ENCODE measurements at places on chromosomes 3 and 15.

DNA sequence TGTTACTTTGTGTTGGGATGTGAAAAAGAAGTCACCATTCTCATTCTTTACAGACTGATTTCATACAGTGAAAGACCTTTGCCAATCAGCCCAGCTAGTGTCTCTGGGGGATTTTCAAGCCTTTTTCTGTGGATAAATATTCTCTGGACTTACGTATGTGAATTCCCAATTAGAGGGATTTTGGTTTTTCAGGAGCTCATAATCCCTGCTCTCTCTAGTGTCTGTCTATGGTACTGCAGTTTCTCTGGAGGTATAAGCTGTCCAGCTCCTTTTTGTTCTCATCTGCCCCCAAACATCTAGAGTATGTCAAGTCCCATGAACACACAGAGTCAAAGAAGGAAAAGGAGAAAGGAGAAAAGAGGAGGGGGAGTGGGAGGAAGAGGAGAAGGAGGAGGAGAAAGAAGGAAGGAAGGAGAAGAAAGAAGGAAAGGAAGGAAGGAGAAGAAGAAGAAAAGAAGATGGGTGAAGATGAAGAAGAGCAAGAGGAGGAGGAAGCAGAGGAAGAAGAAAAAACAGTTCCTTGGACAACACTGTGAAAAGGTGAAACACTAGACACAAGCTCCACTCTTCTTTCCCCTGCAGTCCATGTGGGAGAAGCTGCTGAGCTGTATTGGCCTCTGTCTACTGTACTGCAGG is 218.6 kb downstream of the GREM1 start:
- DNase-seq = no peak

DNA sequence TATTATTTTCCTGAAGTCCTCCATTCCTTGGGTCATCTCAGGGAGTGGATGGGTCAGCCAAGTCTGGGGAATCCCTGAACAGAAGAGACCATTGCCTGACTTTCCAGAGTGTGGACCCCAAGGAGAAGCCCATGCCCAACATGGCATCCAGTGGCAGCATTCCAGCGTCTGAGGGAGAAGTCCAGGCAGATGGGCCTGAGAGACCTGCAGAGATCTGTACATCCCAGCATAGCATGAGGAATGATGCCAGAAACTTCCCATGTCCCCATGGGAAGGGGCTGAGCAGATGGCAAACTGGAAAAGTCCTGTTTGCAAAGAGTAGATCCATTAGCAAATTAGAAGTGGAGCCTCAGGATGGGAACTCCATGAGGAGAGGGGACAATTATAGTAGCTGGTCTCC is 17.6 kb upstream of the COLQ start:
- no peak for DNase-seq

- no peak for DNase-seq
Observed at GRCh38 chr3:144237351-144237750, 265.7 kb downstream of the DIPK2A start.

GRCh38 chr3:45548681-45549075 is 45.9 kb upstream of the LIMD1 start:
- no peak for DNase-seq

DNA sequence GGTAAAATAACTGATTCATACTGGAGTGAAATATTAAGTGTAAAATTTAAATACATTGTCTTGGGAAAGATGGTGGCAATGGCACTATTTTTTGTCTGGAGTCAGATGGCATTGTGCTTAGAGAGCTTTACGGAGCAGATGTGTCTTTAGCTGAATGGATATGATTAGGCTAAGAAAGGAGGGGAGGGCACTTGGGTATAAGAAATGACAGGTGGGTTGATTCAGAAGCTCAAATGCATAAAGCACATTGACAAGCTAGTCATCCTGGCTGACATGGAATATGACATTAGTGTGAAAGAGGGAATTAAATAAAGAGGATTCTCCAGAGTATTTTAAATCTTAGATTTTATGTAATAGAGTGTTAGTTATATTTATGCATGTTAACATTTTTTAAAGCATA is 570.1 kb upstream of the CBLB start:
- no peak for DNase-seq

- no peak for DNase-seq
Observed at GRCh38 chr15:47523681-47524475, 193.4 kb upstream of the SEMA6D start.

GRCh38 chr15:37921527-37922385 is 12.7 kb upstream of the TMCO5A start:
- no peak for DNase-seq

- DNase-seq = no peak
Observed at GRCh38 chr15:50224606-50225005, 40.9 kb downstream of the HDC start.

GRCh38 chr15:99732751-99733267 is 428 bp downstream of the LYSMD4 start:
- DNase-seq = no peak

DNA sequence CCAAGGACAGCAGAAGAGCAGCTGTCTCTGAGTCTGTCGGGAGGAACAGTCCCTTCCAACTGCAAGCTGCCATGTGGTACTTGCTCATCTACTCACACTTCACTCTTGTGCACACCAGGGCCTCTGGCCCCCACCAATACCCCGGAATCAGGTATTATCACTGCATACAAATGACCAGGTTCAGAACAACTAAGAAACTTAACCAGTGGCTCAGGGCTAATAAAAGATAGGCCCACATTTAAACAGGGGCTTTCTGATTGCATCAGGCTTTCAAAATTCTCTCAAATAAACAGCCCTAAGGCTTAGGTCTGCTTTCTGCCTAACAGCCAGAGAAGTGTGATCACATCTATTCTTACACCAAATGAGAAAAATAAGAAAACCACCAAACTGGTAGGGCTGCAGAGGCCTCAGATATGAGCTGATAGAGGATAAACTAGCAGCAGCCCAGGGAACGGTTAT is 20.7 kb downstream of the CCDC12 start:
- DNase-seq = no peak

DNA sequence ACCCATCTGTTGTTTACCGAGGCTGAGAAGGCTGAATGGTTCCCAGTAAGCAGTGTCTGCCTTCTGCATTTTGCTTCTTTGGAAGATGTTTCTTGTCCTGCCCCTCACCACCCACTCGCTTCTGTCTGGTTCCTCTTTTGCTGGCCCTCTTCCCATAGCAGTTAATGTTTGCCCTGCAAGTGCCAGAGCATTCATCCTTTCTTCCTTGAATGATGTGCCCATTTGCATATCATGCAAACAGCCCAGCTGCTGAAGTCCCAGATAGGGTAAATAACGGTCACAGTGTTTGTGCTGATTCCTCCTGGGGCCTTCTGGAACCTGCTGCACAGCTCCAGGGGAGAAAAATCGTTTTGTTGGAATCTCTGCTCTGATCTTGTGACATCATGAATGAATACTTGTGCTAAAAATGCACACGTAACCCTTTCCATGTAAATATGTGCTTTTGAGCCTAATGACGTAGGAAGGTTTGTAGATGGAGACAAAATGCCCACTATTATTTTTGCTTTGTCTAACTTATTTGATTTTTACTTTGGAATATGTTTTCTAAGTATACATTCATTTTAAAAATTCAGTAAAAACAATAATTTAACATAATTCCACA is 381.0 kb downstream of the SOX2 start:
- DNase-seq = no peak

- peak; percentile 48 for DNase-seq
Observed at GRCh38 chr3:170848292-170848917, 21.6 kb downstream of the RPL22L1 start.

DNA sequence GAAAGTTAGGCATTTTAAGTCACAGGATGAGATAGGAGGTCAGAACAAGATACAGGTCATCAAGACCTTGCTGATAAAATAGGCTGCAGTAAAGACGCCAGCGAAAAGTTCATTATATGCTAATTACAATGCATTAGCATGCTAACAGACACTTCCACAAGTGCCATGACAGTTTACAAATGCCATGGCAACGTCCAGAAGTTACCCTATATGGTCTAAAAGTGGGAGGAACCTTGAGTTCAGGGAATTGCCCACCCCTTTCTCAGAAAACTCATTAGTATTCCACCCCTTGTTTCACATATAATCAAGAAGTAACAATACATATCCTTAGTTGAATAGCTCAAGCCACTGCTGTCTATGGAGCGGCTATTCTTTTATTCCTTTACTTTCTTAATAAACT is 92.7 kb upstream of the PLXND1 start:
- no peak for DNase-seq

GRCh38 chr3:107465064-107465631 is 57.6 kb upstream of the BBX start:
- no peak for DNase-seq

- DNase-seq = no peak
Observed at GRCh38 chr3:25485673-25486072, 57.6 kb downstream of the RARB start.

DNA sequence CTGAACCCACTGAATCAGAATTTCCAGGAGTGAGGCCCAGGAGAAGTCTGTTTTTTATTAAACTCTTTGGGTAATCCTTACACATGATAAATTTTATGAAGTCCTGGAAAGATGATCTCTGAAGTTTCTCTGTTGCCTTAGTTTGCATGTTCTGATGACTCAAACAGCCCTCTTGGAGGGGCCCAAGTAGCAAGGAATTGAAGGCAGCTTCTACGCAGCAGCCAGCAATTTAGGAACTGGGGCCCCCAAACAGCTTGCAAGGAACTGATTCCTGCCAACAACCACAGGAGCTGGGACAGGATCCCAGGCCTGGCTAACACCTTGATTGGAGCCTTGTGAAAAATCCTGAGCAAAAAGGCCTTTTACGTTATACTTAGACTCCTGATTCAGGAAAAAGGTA is 5.4 kb upstream of the ACP3 start:
- DNase-seq = no peak

Data from RCC 7860 (cell line).